ENCODE measurements at places on chromosomes 6 and 20.

- no peak for DNase-seq
These were observed 26.0 kb downstream of the FAM229B start for GRCh38 chr6:112113431-112113830.

DNA sequence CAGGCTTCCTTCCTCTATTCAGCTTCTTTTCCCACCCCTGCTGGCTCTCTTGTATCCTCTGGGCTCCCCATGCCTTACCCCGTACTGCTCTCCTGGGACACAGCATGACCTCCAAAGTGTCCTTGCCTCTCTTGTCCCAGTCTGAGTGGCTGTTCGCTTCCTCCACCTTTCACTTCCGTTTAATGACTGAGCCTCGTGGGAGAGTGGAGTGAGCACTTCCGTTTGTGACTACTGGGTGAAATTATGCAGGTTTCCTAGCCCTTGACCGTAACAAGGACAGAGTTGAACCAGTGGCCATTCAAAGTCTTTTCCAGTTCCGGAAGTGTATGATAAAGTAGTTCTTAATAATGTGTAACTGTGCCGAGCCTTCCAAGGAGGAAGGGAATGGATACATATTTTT lies 109.2 kb downstream of the ARID1B start:
- no peak for DNase-seq

- DNase-seq, result no peak
These were observed 53.2 kb downstream of the CEBPB start for GRCh38 chr20:50243610-50244351.

DNA sequence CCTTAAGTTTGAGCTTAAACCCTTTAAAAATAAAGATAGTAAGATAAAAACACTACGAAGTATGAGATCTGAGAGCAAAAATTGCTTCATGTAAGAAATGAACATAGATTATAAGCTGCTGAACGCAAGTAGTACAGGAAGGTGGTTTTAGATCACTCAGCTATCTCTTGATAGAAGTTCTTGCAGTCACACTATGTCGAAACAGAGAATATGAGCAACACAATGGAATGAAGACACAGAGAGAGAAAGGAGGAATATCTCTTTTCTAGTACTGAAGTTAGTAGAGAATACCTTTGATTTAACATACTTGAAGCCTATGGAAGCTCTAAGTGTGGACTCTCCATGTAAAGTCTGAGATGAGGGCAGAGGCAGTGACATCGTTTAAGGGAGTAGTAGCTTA lies 162.7 kb downstream of the CDK19 start:
- no peak for DNase-seq

- DNase-seq, result no peak
These were observed 11.3 kb downstream of the RBM38 start for GRCh38 chr20:57402206-57403125.

- no peak for DNase-seq
These were observed 12.2 kb downstream of the BRD2 start for GRCh38 chr6:32980488-32981038.

DNA sequence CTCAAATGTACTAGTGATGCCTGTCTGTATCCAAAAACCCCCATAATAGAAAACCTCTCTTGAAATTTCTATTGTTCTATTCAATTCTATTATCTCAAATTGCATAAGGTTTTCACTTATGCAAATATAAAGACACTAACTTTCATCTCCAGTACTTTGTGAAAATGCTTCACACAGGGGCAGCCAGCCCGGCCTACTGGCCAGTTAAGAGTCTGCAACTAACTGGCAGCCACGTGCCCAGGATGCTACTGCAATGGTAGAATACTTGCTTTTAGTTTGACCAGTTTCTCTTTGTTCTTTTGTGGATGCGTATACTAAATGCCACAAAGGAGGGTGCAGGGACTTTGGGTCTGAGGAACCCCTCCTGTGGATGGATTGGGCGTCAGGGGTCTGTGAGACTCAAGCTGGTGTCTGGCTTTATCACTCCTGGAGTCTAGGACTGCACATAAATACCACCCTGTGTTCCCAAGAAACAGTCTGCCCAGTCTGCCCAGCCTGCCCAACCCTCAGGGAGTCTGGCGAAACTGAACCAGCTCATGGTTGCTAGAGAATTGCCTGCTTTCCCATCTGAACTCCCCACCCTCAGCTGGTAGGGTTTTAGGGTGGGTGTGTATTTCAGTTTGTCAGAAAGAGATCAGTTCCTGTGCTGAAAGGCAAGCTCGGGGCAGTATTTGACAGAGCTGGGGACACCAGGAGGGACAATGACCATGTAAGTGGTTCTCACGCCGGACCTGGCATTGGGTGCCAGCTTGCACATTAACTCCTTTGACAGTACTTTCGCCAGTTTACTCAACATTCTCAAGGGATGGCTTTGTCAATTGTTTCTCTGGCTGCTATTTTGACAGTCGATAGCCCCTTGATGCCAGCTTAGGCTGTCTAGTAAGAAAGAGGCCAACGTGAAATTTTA lies 558.2 kb upstream of the JAG1 start:
- DNase-seq, result no peak

- DNase-seq, result peak; percentile 11
These were observed 1.1 kb upstream of the OPN5 start for GRCh38 chr6:47780510-47781356.

DNA sequence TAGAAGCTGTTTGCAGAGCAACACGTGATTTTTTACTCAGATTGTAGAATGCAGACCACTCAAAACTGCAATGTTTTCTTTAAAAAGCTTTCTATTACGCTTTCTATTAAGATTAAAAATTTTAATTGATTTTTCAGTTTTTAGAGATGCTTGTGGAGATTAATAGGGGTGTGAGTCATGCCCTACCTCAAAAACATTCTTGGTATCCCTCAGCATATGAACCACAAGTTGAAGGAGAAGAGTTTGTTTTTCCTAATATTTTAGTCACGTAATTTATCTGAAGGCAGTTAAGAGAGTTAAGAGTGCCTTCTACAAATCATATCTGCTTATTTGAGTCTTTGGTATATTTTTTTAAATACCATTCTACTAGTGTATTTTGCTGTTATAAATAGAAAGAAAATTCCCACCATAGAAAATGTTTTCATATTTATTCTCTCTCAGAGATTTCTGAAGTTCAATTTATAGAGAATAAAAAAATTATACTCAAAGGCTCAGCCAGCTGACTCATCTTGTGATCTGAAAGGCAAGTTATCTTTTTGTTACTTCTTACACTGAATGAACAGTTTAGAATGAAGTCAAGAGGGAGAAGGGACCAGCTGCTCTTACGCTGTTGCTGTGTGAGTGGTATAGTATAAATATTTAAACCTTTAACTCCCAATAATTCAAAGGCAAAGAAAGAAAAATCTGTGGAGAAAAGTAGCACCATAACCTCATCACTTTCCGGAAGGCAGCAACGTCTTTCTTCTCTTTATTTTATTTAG lies 7.6 kb downstream of the RIPOR2 start:
- DNase-seq, result no peak

- no peak for DNase-seq
These were observed 78.3 kb downstream of the SCAND1 start for GRCh38 chr20:35876033-35876320.

DNA sequence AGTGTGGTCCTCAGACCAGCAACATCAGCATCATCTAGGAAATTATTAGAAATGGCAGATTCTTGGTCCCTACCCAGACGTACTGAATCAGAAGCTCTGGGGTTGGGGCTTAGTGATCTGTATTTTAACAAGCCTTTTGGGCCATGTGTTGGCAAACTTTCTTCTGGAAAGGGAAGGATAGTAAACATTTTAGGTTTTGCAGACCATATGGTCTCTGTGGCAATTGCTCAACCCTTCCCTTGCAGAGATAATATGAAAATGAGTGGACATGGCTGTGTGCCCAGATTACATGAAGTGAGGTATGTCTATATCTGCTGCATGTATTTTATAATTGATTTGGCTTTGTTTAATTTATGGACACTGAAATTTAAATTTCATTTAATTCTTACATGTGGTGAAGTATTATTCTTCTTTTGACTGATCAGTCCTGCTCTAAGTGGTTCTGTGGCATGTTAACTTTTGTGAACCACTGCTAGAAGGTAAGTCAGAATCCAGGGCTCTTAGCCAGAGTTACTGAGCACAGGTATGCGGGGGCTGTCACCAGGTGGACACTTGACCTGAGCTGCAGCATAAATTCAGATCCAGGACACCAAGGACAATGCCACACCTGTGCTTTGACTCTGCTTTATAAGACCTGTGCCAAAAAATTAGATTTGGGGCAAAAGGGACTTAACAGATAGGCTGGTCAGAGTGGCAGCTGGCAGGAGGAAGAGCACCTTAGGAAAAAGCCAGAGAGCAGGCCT lies 43.2 kb downstream of the LY86 start:
- DNase-seq, result no peak

DNA sequence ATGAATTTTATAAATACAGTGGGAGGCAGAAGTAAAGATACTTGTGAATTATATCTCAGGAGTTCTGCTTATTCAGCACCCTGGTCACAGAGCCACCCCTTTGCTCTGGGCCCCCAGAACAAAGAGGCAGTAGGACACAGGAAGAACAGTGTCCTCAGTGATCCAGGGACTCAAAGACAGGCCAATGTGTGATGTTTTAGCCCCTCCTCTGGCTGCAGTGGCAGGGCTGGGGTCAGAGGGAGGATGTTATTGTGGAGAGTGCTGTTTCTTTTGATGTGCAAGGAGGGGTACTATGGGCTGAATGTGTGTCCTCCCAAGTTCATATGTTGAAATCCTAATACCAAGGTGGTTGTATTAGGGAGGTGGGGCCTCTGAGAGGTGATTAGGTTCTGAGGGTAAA lies 74.1 kb upstream of the MAP3K7 start:
- no peak for DNase-seq

GRCh38 chr6:110147870-110148269 lies 31.6 kb downstream of the WASF1 start:
- no peak for DNase-seq

All from activated CD4-positive, alpha-beta T cell treated with anti-CD3 and anti-CD28 coated beads, Interleukin-2, amount 50 U/mL, for 1 hour (primary cell).